ENCODE measurements at places on chromosomes 5 and 9. TPM values are rescaled to one million over a fixed set of nuclear protein-coding genes. Genes with fewer than 3 reads are reported as not detected.

Gene GTF2H2C
- total RNA-seq: 37.5 TPM

Gene CCL21
- total RNA-seq: not detected

Gene FOXD4
- total RNA-seq: 0.56 TPM

Gene FYB1
- 19.0 TPM for total RNA-seq

Gene RANBP3L
- not detected for total RNA-seq

Gene RASGRF2
- 2.1 TPM for total RNA-seq

Gene SPOCK1
- 21.8 TPM for total RNA-seq

Gene RMI1
- total RNA-seq: 10.3 TPM

Gene SLC6A7
- total RNA-seq: not detected

Gene ZBTB34
- total RNA-seq: 3.8 TPM

Gene ALDOB
- total RNA-seq: not detected

Gene IRX2
- 1.5 TPM for total RNA-seq

Gene CCNO
- total RNA-seq: 10.4 TPM

Gene MELK
- 75.9 TPM for total RNA-seq

Gene FOXD4L6
- not detected for total RNA-seq

Gene TMC1
- total RNA-seq: 0.20 TPM
